ENCODE measurements at places on chromosomes 12 and 14.

GRCh38 chr12:57133916-57134315 is 5.6 kb downstream of the LRP1 start:
- peaks cover 25% of the 10 kb centered on the region for H3K27me3 ChIP-seq
- peaks cover 4% of the 10 kb centered on the region for H3K4me1 ChIP-seq
- H3K36me3 ChIP-seq = no peaks in the 10 kb centered on the region
- no peak overlapping the region for H3K27ac ChIP-seq
- no peak for DNase-seq
- no peak overlapping the region for H3K4me3 ChIP-seq

DNA sequence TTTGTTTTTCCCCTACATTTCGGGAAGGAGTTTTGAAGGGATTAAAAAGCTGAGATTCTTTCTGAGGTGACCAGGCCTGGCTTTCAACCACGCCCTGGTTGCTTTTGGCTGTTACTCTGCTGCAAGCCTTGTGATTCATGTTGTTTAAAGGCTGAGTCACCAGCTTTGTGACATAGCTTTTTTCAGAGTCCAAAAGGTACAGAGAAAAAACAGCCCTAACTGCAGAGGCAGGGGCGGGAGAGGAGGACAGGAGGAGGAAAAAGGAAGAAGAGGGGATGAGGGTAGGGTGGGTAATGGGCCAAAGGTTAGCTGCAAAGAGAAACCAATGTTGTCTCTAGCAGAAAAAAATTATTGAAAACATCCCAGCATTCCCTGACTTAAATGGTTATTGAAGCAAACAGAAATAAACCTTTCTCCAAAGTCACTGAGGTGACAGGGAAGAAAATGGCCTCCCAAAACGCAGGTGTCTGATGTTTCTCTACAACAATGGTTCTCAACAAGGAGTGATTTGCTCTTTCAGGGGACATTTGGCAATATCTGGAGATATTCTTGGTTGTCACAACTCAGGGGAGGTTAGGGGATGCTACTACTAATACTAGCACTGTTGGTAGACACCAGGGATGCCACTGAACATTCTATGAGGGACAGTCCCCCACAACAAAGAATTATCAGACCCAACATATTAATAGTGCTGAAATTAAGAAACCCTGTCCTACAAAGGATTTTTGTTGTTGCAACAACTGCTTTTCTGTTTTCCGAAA is 2.1 kb upstream of the UBC start:
- DNase-seq = peak; percentile 53
- H3K4me3 ChIP-seq = peak overlapping the region; percentile 99
- H3K36me3 ChIP-seq = peaks cover 25% of the 10 kb centered on the region
- H3K4me1 ChIP-seq = peaks cover 80% of the 10 kb centered on the region
- peak overlapping the region; percentile 100 for H3K27ac ChIP-seq

DNA sequence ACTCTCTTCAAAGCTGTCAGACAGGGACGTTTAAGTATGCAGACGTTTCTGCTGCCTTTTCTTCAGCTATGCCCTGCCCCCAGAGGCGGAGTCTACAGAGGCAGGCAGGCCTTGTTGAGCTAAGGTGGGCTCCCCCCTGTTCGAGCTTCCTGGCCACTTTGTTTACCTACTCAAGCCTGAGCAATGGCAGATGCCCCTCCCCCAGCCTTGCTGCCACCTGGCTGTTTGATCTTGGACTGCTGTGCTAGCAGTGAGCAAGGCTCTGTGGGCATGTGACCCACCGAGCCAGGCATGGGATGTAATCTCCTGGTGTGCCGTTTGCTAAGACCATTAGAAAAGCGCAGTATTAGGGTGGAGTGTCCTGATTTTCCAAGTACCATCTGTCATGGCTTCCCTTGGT is 900.4 kb upstream of the MDGA2 start:
- H3K27ac ChIP-seq = no peak overlapping the region
- no peaks in the 10 kb centered on the region for H3K4me1 ChIP-seq
- no peak overlapping the region for H3K4me3 ChIP-seq
- no peak for DNase-seq
- no peaks in the 10 kb centered on the region for H3K27me3 ChIP-seq
- no peaks in the 10 kb centered on the region for H3K36me3 ChIP-seq

GRCh38 chr12:57031138-57031725 is 14.9 kb upstream of the TAC3 start:
- H3K27me3 ChIP-seq = no peaks in the 10 kb centered on the region
- peaks cover 47% of the 10 kb centered on the region for H3K4me1 ChIP-seq
- peak overlapping the region; percentile 28 for H3K27ac ChIP-seq
